ENCODE measurements at places on chromosomes 3 and 15. TPM values are rescaled to one million over a fixed set of nuclear protein-coding genes. Genes with fewer than 3 reads are reported as not detected.
A peak's percentile ranks its signal among the peaks of the same experiment; 100 is the strongest.

Gene TM4SF18
- 0.36 TPM for total RNA-seq

DNA sequence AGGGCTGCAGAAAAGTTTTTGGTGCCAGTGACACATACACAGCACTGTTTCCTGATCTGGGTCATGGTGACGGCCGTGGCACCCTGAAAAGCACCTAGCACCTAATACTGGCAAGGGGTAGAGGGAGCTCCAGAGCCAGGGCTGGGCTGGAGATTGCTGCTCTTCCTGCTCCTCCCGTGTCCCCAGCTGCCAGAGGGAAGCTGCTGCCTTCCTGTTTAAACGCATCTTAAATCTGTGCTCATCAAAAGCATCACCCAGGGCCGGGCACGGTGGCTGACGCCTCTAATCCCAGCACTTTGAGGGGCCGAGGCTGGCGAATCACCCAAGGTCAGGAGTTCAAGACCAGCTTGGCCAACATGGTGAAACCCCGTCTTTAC, 156.7 kb upstream of the MEF2A start:
- DNase-seq: no peak
- H3K4me3 ChIP-seq: no peak overlapping the region
- H3K4me1 ChIP-seq: no peaks in the 10 kb centered on the region
- H3K36me3 ChIP-seq: no peaks in the 10 kb centered on the region
- peaks cover 5% of the 10 kb centered on the region for H3K27me3 ChIP-seq
- H3K27ac ChIP-seq: no peak overlapping the region

DNA sequence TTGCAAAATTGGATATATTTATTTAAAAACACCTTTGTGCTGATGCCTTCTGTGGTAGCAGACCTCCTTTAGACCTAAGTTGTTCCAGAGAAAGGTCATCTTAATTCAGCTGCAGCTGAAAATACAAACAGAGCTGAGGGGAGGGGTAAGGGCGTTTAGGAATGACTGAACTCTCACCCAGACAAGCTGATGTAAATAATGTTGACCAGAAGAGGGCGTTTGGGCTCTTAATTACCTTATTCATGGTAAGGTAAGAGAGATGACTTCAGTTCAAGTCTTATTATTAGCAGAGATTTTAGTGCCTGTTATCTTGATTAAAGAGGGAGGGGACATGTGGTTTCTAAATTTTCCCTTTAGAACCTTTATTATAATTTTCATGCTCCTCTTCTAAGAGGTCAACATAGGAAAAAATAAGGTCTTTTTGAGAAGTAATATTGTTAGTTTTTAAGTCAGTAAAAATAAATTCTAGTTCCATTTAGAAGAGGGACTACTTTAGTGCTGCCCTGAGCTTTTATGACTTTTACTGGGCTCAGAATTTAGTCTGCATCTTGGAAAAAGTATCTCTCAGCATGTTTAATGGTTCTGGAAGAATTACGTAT, 46.3 kb downstream of the GPR171 start:
- H3K27me3 ChIP-seq: no peaks in the 10 kb centered on the region
- H3K4me3 ChIP-seq: no peak overlapping the region
- no peak for DNase-seq
- no peak overlapping the region for H3K27ac ChIP-seq

DNA sequence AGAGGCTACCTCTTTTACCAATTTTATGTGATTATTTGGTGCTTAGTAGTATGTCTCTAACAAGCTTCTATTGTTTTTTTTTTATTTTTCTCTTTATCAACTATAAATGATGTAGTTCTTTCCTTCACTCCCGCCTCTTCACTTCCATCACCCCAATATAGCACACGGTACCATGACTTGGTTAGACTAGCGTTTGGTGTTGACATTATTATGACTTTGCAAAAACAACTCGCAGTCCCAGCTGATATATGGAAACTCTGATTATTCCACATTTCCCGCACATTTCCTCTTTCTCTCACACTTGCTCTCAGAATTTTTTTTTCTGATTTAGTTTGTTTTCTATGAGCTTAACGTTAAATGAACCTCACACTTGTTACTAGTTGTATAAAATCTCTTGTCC, 162.2 kb downstream of the GREM1 start:
- no peaks in the 10 kb centered on the region for H3K36me3 ChIP-seq
- H3K4me3 ChIP-seq: no peak overlapping the region

DNA sequence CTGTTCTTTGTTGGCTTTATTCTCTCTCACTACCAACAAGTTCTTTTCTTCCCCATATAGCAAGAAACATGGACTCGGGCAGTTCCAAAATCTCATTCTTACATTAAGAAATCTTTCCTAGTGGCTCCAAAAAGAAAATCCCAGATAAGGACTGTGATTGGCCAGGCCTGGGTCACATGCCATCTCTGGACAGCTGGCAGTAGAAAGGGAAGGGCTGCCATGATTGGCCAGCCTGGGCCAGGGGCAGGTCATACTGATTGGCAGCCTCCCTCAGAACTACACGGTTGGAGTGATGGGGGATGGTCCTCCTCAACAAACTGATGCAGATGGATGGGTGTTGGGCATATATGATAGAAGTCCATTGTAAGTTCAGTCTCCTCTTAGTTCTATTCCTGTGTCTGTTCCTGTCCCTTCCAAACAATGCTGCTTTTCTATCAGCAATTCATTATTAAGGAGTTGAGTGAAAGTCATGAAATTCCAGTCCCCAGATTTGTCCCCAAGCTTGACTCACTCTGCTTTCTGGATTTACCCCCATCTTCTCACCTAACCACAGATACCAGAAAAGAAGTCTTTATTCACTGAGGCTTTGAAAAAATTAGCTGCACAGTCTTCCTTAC, 175.5 kb downstream of the ATG7 start:
- peaks cover 1% of the 10 kb centered on the region for H3K36me3 ChIP-seq
- H3K27me3 ChIP-seq: no peaks in the 10 kb centered on the region
- H3K4me3 ChIP-seq: no peak overlapping the region
- no peak overlapping the region for H3K27ac ChIP-seq

DNA sequence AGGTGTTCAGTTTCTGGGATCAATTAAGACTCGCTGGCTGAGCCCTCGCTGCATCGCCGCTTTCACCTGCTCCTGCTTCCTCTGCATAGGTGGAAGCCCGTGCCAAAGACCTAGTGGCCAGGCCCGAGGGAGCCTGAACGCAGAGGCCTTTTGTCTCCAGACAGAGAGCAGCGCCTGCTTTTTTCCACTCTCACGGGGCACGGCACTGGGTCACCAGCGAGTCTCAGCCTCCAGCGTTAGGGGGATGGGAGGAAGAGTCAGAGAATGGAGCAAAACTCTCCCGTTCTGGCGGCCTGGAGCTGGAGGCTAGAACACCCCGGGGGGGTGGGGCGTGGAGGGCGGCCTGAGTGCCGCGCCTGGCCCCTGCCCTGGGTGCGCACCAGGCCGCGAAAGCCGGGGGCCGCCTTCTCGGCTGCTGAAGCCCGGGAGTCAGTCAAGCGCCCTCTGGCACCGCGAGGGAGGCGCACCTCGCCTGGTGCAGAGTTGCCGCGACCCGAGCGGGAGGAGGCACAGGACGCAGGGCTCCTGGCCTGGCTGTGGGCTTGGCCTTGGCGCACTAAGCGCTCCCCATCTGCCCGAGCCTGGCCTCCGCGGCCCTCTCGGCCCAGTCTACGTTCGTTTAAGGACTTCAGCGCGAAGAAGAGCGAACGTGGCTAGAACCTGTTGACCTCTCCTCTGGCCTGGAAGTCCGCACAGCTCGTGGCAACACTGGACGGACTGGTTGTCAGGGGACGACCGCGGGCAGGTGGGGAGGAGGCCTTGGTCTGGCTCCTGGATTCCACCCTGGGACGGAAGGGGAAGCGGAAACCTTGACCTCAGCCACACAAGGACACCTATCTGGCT, 21.5 kb downstream of the NR2F2 start:
- H3K27me3 ChIP-seq: peaks cover 68% of the 10 kb centered on the region
- H3K27ac ChIP-seq: peak overlapping the region; percentile 57
- peaks cover 21% of the 10 kb centered on the region for H3K4me1 ChIP-seq
- peak overlapping the region; percentile 56 for H3K4me3 ChIP-seq
- DNase-seq: no peak
- peaks cover 3% of the 10 kb centered on the region for H3K36me3 ChIP-seq

- no peak overlapping the region for H3K4me3 ChIP-seq
- peaks cover 6% of the 10 kb centered on the region for H3K27me3 ChIP-seq
- H3K27ac ChIP-seq: no peak overlapping the region
- no peaks in the 10 kb centered on the region for H3K4me1 ChIP-seq
Measured at GRCh38 chr15:38536201-38536676, 28.4 kb downstream of the RASGRP1 start.

DNA sequence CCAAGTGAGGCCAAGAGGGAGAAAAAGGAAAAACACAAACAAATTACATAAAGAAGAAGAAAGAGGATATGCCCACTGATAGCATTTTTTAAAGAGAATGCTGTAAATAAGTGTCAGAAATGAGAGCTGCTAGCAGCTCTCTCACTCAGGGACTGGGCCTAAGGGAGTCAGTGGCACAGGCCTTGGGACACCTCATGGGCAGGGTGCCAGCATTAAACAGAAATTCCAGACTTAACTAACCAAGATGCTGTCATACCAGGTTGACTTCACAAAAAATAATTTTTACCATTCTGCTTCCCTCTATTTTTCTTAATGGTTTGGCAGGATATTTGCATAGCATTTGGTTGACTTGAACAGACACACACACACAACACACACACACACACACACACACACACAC, 92.3 kb upstream of the ADAMTSL3 start:
- no peak overlapping the region for H3K4me3 ChIP-seq
- peaks cover 2% of the 10 kb centered on the region for H3K27me3 ChIP-seq
- H3K27ac ChIP-seq: no peak overlapping the region
- H3K36me3 ChIP-seq: no peaks in the 10 kb centered on the region
- no peak for DNase-seq
- no peaks in the 10 kb centered on the region for H3K4me1 ChIP-seq

- peaks cover 52% of the 10 kb centered on the region for H3K4me1 ChIP-seq
- no peak overlapping the region for H3K4me3 ChIP-seq
- no peak for DNase-seq
- H3K27ac ChIP-seq: peak overlapping the region; percentile 93
- H3K36me3 ChIP-seq: peaks cover 18% of the 10 kb centered on the region
Measured at GRCh38 chr3:98778383-98778782, 15.2 kb downstream of the ST3GAL6 start.

DNA sequence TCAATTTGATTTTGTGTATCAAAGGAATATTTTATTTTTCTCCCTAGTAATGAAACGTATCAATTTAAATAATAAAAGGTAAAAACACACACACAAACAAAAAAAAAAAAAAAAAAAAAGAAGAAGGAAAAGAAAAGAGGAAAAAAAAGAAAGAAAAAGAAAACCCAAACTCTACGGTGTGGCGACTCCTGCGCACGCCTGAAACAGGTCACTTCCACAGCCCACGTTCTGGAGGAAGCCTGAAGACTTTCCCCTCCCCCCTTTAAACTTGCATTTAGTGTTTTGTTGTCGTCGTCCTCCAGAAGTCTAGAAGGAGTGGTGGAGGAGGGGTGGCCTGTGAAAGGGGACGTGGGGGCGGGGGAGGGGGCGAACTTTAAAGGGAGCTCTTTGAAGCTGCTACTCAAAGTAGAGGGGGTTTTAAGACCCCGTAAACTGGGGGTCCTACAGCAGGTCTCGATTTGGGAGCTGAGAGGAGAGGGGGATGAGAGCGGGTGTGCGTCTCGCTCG, 2.3 kb upstream of the TLE3 start:
- H3K36me3 ChIP-seq: peaks cover 1% of the 10 kb centered on the region
- no peak for DNase-seq
- peaks cover 39% of the 10 kb centered on the region for H3K4me1 ChIP-seq
- peak overlapping the region; percentile 94 for H3K4me3 ChIP-seq
- peaks cover 6% of the 10 kb centered on the region for H3K27me3 ChIP-seq
- peak overlapping the region; percentile 100 for H3K27ac ChIP-seq

DNA sequence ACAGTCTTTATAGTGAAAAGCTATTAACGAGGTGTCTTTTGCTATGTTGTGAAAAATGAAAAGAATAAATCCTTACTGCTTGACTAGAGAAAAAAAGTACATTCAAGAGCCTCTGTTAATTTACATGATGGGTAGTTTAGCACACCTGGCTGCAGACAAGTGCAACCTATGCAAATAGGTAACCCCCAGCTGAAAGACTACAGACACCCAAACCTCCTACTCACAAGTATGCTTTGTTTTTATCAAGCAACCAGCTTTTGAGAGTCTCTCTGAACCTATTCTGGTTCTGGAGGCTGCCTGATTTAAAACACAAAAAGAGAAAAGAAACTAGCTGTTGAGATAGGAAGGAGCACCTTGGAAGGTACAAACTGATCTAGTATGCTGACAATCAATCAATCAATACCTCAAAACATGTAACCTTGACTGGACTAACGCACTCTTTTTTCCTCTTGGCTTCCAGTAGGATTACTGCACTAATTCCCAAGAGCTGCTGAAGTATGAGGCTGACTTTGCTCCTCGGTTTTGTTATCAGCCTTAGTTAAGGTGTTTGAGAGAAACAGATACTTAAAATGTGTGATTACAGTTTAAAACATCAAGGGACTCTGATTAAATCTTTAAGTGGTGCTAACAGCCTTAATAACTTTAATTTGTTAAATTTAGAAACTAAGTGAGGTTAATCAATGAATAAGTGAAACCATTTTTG, 63.6 kb downstream of the OSBPL10 start:
- H3K36me3 ChIP-seq: peaks cover 5% of the 10 kb centered on the region
- H3K27me3 ChIP-seq: no peaks in the 10 kb centered on the region
- H3K4me3 ChIP-seq: no peak overlapping the region
- H3K4me1 ChIP-seq: peaks cover 32% of the 10 kb centered on the region

DNA sequence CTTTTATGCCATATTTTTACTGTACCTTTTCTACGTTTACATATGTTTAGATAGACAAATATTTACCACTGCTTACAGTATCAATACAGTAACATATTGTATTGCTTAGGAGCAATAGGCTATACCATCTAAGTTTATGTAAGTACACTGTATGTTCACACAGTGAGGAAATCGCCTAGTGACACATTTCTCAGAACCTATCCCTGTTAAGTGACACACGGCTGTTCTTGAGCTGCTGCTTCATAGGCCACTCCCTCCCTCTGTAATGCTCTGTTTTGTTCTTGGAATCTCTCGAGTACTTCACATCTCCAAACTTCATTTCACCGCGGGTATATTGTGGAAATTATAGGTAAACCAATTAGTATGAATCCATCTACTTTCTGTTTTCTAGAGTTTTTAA, 13.4 kb upstream of the SELENOT start:
- H3K4me3 ChIP-seq: no peak overlapping the region
- H3K27me3 ChIP-seq: no peaks in the 10 kb centered on the region
- H3K36me3 ChIP-seq: peaks cover 9% of the 10 kb centered on the region
- H3K27ac ChIP-seq: no peak overlapping the region

DNA sequence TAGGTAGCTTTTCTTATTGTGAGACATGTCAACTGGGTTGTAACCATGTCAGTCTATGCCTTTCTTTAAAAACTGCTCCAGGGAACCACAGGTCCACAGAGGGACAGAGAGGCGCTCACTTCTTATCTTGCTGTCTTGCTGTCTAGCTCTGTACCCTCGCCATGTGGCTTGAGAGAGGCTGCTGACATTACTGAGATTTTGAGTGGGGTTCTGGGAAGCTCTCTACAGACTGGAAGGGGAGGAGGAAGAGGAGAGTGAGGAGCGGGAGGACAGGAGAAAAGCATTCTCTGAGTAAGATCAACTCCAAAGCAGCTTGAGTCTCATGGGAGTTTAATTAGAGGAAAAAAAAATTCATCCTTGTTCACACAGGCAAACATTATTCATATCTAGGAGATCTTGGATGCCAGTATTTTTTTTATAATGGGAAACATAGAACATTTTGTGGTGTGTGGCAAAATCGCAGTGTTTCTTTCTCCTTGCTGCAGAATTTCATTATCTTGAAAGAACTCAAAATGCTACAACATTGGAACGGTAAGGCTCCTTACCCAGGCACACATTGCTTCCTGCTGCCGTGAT, 1037.0 kb upstream of the NR2F2 start:
- H3K27me3 ChIP-seq: peaks cover 6% of the 10 kb centered on the region
- H3K4me1 ChIP-seq: peaks cover 30% of the 10 kb centered on the region
- no peak overlapping the region for H3K27ac ChIP-seq

All from progenitor cell of endocrine pancreas (in vitro differentiated cells).